ENCODE measurements at places on chromosomes 13 and 19. TPM values are rescaled to one million over a fixed set of nuclear protein-coding genes. Genes with fewer than 3 reads are reported as not detected.

ZNF600 gene
- 73.1 TPM for total RNA-seq

ITGBL1 gene
- total RNA-seq = not detected

ZNF296 gene
- total RNA-seq = 8.0 TPM

ZNF723 gene
- total RNA-seq = not detected

ERICH4 gene
- total RNA-seq = not detected

LGALS4 gene
- total RNA-seq = 4.8 TPM

WDR62 gene
- 5.9 TPM for total RNA-seq

NKPD1 gene
- total RNA-seq = 0.55 TPM

MZT1 gene
- total RNA-seq = 5.7 TPM

SPACA4 gene
- not detected for total RNA-seq

NUDT15 gene
- total RNA-seq = 6.4 TPM

LHFPL6 gene
- not detected for total RNA-seq

NXNL1 gene
- not detected for total RNA-seq

ATCAY gene
- total RNA-seq = not detected

MIA gene
- not detected for total RNA-seq

POLRMT gene
- 57.6 TPM for total RNA-seq

LILRA2 gene
- total RNA-seq = 5.6 TPM

PHLDB3 gene
- total RNA-seq = 24.9 TPM

PRX gene
- total RNA-seq = 3.7 TPM

Data from natural killer cell (primary cell).